ENCODE measurements at places on chromosomes 12 and 14.

DNA sequence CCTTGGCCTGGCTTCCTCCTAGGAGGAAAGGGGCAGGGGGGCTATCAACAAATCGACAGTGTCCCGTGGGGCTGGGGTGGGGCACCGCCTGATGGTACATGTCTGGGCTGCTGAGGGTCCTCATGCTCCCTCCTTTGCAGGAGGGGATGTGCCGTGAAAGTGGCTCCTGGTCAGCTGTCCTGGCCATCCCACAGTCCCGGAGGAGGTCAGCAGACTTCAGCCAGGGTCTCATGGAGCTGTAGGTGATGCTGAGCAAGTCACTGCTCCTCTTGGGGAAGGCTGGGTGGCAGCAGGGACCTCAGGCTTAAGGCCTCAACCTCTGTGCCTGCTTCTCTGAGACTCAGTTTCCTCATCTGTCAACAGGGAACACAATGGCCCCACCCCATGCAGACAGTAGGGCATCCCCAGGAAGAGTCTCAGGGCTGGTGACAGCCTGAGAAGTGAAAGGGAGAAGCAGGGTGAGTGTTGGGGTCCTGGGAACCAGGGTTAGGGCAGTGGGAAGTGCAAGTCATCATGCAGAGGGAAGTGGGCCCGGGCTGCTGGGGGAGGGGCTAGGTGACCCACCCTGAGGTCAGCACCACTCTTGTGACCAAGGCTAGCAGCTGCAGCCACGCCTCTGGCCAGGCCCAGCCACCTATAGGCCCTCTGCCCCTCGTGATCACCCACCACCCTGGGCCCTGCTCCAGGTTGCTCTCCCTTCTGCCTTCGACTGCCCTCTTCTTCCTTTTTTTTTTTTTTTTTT is 4.4 kb upstream of the TNFAIP2 start:
- no peak for DNase-seq

DNA sequence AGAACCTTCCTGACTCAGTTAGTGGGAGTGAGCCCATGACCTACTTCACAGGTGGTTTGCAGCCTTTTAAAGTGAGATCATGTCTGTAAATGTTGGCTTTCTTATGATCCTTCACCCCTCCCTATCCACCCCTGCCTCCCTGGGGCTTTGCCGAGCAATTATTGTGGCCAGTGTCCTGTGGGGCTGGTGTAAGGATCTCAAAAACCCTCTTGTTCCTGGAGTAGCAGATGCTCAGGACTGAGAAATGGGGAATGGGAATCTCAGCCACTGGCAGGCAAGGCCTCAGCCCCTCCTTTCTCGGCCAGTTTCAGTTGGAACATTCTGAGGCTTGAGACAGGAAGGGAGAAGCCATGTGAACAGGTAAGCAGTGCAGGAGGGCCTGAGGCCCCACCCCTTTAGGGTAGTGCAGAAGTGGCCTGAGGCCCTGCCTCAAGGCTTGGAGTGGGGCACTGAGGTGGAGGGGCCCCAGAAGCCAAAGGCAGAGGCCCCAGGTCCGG is 53.8 kb downstream of the PLEKHG3 start:
- DNase-seq: no peak

GRCh38 chr14:56811593-56812363 is 1.5 kb upstream of the OTX2 start:
- DNase-seq: no peak

GRCh38 chr14:77475432-77476115 is 17.7 kb downstream of the AHSA1 start:
- no peak for DNase-seq

GRCh38 chr12:50187084-50187900 is 20.1 kb upstream of the CERS5 start:
- DNase-seq: peak; percentile 43

DNA sequence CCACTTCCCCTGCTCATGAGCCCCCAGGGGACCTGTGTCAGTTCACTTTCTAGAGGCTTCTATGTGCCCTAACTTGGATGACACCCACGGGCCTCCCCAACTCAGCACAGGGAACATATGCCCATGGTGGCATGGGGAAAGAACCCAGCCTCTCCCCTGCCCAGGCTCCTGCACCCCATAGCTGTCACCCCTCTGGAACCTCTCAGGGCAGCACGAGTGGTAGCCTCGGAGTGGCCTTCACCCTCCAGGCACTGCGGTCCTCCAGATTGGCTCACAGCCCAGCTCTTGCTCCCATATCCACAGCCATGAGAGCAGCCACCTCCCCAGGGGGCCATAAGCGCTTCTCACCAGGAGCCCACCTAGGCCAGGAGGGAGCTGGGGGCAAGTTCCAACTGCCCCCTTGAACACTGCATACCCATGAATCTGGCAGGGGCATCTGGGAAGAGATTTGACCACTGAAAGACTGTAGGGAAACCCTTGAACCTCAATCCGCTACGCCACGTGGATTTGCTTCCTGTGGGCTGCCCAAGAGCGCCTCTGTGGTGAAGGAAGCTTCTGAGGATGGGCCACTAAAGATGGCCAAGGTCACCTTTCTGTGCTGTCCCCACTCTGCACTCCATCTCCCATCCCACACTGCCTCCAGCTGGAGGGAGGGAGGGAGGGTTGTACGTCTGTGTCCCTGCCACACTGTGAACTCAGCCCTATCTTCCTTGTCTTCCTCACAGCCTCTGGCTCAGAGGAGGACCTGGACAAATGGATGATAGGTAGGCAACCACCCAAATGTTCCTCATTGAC is 11.9 kb downstream of the PLD4 start:
- no peak for DNase-seq

DNA sequence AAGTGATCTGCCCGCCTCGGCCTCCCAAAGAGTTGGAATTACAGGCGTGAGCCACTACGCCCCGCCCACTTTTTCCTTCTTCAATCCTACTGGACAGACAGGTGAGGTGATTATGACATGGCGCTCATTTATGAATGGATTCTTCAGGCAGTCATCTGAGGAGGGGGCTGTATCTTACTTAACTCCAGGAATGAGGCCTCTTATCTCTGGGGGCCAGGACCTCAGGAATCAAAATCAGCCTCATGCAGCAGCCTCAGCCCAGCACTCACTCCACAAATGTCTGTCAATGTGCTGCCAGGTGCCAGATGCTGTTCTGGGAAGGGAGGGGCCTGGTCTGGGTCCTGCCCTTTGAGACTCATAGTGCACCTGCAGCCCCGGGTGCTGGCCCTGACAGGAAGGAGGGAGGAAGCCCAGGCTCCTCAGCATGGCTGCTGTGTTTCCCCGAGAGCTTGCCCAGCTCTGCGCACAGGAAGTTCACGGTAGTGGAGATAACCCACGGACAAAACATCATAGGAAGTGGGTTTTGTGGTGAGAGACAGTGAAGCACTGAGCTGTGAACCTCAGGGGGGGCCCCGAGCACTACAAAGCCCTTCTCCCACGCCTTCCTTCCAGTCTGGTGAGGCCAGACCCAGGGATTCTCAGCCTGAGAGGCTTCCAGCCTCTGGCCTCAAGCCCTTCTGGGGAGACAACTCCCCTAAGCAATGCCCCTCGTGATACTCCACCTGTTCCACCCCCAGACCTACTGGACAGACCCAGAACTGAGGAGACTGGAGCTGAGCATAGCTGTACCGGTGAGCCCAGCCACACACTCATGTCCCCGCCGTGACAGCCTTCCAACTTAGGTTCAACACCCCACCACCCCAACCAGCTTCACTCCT is 22.3 kb downstream of the GALNT6 start:
- DNase-seq: peak; percentile 87

- DNase-seq: no peak
Measured at GRCh38 chr12:104846056-104846767, 111.9 kb downstream of the SLC41A2 start.

- no peak for DNase-seq
Measured at GRCh38 chr12:124441443-124442194, 125.8 kb downstream of the NCOR2 start.

DNA sequence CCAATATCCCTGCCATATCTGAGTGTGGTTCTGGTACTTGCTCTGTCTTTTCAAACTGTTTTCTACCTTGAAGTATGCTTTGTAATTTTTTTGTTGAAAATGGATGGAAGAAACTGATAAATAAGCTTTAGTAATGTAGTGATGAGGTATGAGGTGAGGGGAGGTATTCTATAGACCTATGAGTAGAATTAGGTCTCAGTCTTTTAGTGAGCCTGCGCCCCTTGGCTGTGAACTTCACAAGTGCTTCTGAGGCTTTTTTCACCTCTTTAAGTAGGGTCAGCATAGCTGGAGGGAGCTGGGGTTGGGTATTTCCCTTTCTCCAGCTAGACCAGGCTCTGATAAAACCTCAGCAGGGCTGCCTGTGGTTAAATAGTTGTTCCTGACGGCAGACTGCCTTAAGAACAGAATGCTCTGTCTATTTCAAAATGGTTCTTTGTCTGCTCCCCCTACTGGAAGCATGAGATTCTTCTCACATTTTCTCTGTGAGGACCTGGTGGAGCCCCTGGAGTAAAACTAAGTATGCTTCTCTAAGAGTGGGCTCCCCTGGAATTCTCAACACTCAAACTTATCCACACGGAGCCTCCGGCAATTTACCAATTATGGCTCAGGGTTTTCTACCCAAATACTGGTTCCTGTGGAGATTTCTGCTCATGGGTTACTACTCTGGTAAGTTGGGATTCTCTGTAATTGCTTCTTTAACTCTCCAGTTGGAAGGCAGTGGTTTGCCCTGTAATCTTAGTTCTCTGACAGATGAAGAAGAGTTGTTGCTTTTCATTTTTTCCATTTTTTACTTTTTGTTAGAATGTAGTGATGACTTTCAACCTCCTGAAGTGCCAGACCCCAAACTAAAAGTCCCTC is 13.1 kb downstream of the KRT5 start:
- DNase-seq: no peak

- no peak for DNase-seq
Measured at GRCh38 chr12:77808534-77808933, 22.2 kb upstream of the NAV3 start.

DNA sequence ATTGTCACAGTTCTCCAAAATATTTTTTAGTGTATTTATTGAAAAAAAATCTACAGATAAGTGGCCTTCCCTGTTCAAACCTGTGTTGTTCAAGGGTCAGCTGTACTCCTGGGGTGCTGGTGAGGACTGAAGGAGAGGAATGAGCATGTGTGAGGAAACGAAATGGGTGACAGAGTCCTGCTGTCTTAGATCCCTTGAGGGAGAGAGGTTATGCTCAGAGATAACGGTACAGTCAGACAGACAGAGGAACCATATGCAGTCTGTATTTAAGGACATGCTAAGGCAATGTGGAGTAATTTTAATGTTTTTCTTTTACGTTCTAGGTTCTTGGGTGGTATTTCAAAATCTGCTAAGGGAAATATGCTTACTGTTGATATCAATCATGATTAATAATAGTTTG is 352.9 kb upstream of the RGS6 start:
- DNase-seq: no peak

- DNase-seq: no peak
Measured at GRCh38 chr12:17137396-17137795, 531.4 kb upstream of the LMO3 start.

DNA sequence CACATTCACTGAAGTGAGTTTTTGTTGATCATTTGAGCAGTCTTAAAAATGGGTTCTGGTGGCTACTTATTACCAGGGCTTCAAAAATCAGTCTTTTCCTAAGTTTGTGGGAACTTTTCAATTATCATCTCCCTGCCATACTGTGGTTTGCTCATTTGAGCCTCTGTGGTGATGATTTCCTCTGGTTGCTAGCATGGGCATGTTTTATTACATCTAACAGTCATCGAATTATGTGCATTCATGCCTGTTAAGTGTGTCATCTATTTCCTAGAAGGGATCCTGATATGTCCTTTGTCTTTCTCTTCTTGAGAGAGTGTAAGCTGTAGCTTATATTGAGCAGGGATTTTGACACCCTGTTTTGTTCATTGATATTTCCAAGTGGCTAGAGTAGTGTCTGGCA is 116.8 kb downstream of the WIF1 start:
- DNase-seq: no peak

- no peak for DNase-seq
Measured at GRCh38 chr14:64692986-64693809, 11.0 kb upstream of the PLEKHG3 start.

- DNase-seq: no peak
Measured at GRCh38 chr14:88303041-88303440, 20.0 kb downstream of the KCNK10 start.

DNA sequence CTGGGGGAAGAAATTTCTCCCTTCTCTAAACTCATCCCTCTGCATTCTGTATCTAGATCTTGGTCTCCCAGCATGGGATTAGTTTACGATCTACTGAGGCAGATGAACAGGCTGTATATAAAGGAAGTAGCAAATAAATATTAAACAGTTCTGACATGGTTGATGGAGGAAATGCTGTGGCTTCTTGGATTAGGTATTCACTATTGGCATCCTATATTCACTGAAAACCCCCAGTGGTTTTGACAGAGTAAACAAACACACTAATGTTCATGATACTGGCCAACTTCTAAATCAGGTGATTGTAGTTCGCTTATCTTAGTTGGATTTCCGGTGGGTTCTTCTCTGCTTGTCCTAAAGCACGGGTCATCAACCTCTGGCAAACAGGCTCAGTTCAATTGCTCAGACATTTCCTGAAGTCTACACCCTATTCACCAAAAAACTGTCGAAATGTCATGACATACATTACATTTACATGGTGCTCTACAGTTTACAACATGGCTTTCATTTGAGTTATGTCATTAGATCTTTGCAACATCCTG is 433.9 kb downstream of the EGLN3 start:
- DNase-seq: no peak

DNA sequence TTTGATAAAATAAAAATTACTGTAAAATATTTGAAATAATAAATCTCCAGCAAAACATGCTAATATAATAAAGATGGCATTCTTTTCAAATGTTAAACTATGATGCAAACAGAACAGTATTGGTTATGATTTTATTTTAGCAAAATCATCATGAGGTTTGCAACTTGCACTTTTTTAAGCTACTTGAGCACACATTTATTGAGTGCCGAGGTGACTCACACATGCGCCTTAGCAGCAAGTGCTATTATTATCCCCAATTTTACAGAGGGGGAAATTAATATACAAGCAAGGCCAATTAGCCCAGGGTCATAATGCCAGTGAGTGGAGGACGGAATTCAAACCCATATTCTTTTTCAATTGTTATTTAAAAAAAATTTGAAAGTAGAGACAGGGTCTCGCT is 7.3 kb downstream of the DYRK4 start:
- DNase-seq: no peak

- DNase-seq: peak; percentile 60
Measured at GRCh38 chr14:88168498-88169165, 154.4 kb downstream of the KCNK10 start.

- DNase-seq: peak; percentile 12
Measured at GRCh38 chr14:74804219-74804825, 41.2 kb downstream of the YLPM1 start.

- DNase-seq: peak; percentile 24
Measured at GRCh38 chr14:61812347-61813095, 50.3 kb downstream of the SNAPC1 start.

- no peak for DNase-seq
Measured at GRCh38 chr14:35274805-35275204, 17.4 kb upstream of the PSMA6 start.

Data from stimulated activated naive CD8-positive, alpha-beta T cell treated with anti-CD3 and anti-CD28 coated beads, Interleukin-15, Interleukin-2, amounts not matched to agents 100 U/mL and 50 U/mL, for 24 hours (primary cell).